ENCODE measurements at places on chromosomes 7 and 10. TPM values are rescaled to one million over a fixed set of nuclear protein-coding genes. Genes with fewer than 3 reads are reported as not detected.

The DDC gene
- total RNA-seq = not detected

DNA sequence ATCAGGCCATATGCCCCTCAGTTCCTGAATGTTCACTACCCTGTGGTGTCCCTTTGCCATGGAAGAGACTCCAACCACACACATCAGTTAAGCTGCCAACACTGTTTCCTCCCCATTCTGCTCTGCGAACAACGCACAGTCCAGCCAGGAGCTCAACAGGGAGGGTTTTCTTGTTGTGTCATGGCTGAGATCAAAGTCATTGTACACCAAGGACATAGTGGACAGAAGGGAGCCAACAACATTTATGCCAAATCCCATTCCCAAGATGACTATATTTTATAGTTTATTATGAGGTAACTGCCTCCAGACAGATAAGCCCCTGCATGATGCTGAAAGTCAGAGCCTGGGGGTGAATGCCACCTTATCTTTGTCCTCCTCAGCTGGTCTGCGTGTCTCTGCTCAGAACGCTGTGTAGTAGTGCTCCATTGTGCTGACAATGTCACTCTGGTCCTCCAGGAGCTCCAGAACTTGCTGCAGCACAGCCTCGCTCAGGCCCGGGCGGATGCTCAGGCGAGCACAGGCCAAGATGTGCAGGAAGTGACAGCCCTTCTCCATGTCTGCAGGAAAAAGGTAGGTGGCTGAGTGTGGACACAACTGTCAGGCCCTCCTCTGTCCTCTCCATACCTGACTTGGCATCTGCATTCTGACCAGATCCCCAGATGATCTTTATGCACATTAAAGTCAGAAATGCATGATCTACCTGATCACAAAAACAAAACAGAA lies 27.1 kb upstream of the SH3PXD2A start:
- DNase-seq = no peak

The GLI3 gene
- total RNA-seq = 0.22 TPM

- DNase-seq = no peak
Measured at GRCh38 chr7:134355927-134356326, 39.2 kb upstream of the SLC35B4 start.

DNA sequence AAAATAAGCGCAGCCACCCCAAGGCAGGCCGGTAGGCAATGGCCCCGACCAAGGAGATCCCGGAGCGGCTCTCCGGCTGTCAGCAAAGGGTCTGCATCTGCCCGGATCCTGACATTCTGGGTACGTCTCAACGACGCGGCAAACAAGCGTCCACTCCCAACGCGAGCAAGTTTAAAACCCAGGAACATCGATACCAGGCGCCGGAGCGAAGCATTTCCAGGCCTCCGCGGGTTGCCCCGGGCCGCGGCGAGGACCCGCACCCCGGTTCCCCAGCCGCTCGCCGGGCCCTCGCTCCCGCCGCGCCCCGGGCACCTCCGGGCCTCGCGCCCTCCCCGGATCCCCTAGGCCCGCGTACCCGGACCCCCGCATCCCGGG lies 453 bp downstream of the URGCP start:
- peak; percentile 21 for DNase-seq

DNA sequence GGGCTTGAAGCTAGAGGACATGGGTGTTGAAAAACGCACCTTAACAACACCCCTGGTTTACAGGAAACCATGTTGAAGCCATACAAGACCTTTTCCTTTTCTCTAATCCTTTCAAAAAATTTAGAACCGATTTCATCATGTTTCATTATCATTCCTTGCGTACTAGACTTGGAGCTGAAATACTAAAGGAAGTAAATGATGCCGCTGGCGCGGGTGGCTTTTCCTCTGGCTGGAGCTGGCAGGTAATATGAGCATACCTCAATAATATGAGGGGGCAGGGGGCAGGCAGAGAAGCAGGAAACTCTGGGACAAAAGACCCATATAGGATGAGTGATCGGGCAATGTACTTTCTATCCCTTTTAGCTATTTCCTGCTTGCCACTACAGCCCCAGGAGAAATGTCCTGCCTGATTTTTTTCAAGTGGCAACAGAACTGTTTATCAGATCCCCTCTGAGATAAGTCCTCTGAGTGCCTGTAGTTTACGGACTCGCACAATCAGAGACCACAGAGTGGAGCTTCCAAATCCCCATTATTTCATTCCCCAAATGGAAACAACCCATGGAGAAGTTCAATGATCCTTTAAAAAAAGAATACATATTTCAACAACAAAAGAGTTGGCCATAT lies 450.1 kb downstream of the KCNMA1 start:
- no peak for DNase-seq

DNA sequence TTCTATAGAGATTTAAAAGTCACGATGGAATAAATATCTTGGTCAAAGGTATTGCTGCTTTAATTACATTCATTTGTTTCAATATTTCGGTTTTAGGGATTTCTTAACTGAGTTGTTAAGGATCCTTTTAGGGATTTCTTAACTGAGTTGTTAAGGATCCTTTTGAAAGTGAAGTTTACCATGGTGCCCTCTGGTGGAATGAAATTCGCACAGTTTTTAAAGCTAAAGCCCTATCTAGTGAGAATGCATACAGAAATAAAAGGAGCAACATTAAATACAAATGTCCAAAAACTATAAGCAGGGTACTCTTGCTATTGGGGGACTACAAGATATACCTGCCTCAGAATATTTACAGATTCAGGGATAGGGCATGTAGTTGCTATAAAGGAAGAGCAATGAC lies 193.7 kb downstream of the RNLS start:
- DNase-seq = peak; percentile 14

GRCh38 chr10:130774871-130775270 lies 536.6 kb downstream of the TCERG1L start:
- DNase-seq = no peak

GRCh38 chr10:62805231-62806099 lies 945 bp downstream of the ADO start:
- DNase-seq = no peak

GRCh38 chr7:129218514-129219062 lies 6.2 kb upstream of the AHCYL2 start:
- peak; percentile 84 for DNase-seq

The CADPS2 gene
- total RNA-seq = not detected

The FAM25A gene
- total RNA-seq = not detected

DNA sequence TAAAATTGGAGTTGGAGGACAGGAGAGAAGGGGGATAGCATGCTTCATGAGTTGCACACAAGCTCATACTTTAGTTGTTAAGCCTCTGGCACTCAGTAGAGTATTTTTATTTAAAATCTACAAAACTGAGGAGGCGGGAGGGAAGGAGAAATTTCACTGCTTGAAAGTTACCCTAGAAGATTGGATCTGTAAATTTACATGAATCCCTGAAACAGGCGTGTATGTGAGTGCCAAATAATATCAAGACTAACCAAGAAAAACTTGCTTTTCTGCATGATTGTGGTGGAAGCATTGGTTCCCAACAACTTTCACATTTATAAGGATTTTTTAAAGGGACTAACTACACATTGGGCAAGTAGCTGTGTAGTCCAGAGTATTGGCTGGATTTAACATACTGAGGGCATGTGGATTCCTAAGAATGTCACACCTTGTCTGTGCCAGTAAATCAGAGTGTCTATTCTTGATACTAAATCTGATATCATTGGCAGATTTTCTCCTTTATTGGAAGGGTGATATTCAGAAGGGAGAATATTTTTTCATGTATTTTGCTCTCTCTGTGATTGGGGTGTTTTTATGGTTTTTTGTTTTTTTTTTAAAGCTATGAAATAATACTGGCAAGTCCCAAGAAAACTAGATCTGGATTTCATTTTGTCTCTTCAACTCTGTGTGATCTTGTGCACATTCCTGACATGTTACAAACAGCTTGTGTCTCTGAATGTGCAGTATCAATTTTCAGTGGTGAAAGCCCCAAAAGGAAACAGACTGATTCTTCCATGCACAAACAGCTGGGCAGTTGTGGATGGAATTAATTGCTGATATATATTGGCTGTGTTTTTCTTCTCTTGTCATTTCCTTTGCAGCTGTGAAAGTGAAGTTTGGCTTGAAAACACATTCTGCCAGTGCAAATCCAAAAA lies 67.2 kb downstream of the ADD3 start:
- no peak for DNase-seq

The IFIT1B gene
- total RNA-seq = not detected

The CRHR2 gene
- not detected for total RNA-seq

The STX1A gene
- total RNA-seq = 20.8 TPM

The ZNF467 gene
- total RNA-seq = 2.2 TPM

DNA sequence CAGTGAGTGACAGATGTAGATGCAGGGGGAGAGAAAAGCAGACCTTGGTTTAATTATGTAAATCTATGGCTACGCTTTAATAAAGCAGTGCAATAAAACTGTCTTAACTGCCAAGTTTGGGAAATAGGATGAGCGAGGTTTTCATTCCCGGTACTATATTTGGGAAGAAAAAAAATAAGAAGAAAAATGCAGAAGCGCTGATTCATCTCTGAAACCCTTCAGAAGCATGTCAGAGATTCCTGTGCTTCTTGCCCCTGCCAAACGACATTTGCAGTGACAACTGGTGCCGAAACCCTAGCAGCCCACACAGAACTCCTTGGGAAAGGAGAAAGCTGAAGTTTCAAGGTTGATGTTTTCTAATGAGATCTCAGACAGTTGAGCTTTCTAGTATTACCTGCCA lies 380.7 kb downstream of the REEP3 start:
- DNase-seq = no peak

- no peak for DNase-seq
Measured at GRCh38 chr7:696812-697551, 29.5 kb upstream of the DNAAF5 start.

Data from CD8-positive, alpha-beta T cell (primary cell).